ENCODE measurements at places on chromosomes 5 and 9.

- no peak for DNase-seq
Measured at GRCh38 chr5:98777295-98777694, 3.8 kb downstream of the RGMB start.

GRCh38 chr5:28190011-28190410 is 1151.6 kb upstream of the CDH9 start:
- no peak for DNase-seq

GRCh38 chr5:146699664-146700418 is 178.7 kb downstream of the PPP2R2B start:
- DNase-seq: no peak

- DNase-seq: no peak
Measured at GRCh38 chr9:93143830-93144530, 9.9 kb upstream of the NINJ1 start.

GRCh38 chr5:62305358-62305714 is 670 bp upstream of the KIF2A start:
- no peak for DNase-seq

GRCh38 chr5:163917747-163918146 is 412.3 kb downstream of the MAT2B start:
- DNase-seq: no peak

GRCh38 chr5:175854231-175855040 is 16.9 kb upstream of the CPLX2 start:
- DNase-seq: no peak

DNA sequence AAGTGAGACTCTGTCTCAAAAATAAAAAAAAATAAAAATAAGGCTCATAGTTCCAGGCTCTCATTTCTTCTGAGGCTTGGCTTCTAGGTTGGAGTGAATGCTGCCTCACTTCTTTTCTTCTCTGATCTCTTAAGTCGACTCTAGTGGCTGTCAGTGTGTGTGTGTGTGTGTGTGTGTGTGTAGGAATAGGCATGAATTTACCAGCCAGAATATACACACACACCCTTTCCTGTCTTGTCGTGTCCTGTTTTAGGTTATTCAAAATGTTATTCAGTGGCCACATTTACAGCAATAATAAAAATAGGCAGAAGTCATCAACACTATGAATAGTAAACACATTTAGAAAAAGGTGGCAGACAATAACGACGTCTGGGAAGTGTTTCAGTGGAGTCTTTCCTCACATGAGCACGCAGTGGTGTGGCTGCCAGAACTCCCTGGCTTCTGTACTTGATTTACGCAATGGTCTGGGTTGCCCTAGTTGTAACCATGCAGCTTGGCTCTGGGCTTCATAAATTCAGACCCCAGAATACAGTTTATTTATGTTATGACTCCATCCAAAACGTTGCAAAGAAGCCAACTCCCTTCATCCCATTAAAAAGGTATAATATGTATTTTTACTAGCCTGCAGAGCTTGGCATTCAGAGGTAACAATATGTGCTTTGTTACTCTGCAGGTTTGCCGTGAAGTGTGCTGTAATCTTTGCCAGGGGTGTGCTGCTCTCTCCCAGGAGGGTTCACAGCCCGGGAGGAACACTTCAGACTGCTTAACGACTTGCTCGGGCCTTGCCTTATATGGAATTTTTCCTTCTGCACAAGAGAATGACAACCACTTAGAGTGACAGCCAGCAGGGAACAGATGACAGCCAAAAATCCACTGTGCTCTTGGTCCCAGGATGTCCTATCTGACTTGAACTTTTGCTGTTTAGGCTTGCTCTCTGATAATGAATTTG is 34.4 kb upstream of the PALM2AKAP2 start:
- no peak for DNase-seq

DNA sequence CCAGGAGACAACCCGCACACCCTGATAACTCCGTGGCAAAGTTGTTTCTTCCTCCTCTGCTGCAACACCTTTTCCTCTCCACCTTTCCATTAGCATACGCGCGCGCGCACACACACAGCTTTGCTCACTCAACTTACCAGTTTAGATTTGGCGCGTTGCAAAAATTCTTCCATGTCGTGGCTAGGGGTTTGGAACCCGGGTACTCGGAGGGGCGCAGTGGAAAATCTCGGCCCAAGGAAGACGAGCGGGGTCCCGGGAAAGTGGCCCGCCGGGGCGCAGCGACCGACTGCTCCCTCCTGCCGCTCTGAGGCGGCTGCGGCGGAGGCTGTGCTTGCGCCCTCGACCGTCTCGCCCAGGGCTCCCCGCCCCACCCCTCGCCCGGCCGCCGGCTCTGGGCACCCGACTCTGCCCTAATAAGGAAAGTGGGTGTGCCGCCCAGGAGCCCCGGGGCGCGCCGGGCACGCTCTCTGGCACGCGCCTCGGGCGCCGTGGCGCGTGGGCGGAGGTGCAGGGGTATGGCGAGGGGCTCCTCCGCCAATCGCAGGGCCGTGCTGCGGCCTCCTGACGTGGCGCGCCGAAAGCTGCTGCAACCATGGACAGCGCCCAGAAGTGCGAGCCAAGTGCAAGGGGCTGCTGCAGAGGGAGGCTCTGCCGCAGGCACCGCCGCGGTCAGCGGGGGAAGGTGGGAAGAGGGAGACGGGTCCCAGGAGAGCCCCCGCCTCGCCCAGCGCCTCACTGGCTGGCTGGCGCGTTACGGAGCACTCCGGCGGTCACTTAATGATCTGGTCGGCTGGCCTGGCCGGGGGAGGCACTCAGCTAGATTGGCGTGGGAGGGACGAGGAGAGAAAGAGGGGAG is at the start of gene PRUNE2:
Gene PRUNE2, minus strand, starts transcription at position 324 of the 856 bp plus-strand sequence. Its CDS starts 151 bp downstream, at position 173.
- DNase-seq: no peak

DNA sequence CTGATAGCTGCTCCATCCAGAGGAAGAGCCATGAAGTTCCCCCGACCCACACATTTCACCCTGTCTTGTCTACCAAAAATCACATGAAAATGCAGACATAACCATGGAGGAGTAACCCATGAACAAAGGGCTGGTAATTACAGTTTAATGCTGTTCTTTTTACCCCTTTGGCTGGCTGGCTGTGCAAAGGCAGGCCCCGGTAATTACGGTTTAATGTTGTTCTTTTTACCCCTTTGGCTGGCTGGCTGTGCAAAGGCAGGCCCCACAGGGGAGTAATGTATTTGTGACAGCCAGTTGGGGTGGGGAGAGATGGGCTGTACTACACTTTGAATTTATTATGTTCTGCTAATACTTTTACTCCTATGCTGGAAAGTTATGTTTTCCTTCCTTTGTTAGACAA is 41.7 kb downstream of the PIK3R1 start:
- no peak for DNase-seq

DNA sequence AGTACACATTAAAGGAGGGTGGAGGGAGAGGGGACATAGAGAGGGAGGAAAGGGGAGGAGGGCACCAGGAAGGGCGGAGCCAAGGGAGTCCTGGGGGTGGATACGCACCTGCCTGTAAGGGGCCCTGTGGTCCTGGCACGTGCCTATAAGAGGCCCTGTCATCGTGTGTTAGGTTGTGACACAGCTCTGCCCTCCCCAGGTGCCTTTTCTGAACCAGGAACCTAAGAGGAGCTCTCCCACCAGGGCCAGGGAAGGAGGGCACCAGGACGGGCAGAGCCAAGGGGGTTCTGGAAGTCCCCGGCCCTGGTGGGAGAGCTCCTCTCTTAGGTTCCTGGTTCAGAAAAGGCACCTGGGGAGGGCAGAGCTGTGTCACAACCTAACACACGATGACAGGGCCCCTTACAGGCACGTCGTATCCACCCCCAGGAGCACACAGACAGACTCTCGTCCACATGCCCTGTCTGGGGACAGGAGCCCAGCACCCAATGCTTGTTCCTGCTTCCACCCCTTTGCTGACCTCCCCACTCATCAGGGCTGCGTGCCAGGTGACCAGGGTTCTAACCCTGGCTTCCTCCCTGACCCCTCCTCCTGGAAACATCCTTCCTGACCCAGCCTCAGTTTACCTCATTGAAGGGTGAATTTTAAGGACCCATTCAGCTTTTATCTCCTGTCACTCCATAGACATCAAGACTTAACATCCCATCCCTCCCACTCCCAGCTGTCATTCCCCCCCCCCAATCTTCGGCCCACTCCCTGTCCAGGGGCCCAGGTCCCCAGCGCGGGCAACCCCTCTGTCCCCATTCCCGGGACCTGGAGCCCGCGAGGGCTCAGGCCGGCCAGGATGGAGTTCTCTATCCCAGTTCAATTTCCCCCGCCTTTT is 12.9 kb upstream of the OLFM1 start:
- DNase-seq: no peak

DNA sequence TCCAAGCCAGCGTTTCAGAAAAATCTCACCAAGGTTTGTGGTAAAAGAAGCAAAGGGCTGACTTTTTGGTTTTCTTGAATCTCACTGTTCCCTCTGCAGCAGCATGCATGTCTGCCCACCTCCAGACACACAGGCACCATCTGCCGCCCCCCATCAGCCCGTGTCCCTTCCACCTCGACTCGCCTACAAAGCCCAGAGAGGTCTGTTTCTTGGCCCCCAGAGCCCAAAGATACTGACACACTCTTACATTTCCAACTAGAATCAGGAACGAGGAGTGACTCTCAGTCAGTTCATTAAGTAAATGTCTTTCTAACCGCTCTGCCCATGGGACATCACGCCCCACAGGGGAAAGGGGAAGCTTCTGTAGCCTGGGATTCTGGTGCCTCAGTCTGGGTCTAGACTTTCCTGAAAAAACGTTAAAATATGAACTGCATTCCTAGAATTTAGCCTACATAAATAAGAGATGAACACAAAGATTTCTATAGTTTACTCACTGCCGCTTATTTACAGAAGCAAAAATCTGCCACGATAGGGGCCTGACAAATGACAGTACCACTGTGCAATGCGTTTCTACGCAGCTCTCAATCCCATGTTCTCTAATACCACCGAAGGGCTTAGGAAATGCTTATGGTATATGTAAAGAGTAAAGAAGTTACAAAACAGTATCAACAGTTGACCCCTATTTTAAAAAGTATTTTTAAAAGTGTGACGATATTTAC is 4.1 kb downstream of the IL4 start:
- DNase-seq: no peak

- no peak for DNase-seq
Measured at GRCh38 chr9:97758334-97758916, 61.3 kb upstream of the XPA start.

- no peak for DNase-seq
Measured at GRCh38 chr5:135324160-135324559, 74.9 kb downstream of the MACROH2A1 start.

DNA sequence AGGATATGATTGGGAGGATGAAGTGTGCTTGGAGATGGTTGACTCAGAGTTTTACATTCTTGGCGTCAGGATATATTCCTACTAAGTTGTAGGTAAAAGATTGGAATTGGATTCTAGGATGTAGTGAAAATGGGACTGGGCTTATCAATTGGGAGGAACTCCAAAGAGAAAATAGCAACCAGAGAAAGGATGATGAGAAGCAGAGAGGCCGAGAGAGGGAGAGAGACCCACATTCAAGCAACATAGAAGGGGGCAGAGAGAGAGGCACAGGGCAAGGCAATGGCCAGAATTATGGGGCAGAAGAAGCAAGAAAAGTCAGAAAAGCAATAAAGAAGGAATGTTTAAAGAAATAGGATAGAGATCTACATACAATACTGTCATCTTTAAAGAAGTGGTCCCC is 217.9 kb upstream of the ACTBL2 start:
- DNase-seq: no peak

DNA sequence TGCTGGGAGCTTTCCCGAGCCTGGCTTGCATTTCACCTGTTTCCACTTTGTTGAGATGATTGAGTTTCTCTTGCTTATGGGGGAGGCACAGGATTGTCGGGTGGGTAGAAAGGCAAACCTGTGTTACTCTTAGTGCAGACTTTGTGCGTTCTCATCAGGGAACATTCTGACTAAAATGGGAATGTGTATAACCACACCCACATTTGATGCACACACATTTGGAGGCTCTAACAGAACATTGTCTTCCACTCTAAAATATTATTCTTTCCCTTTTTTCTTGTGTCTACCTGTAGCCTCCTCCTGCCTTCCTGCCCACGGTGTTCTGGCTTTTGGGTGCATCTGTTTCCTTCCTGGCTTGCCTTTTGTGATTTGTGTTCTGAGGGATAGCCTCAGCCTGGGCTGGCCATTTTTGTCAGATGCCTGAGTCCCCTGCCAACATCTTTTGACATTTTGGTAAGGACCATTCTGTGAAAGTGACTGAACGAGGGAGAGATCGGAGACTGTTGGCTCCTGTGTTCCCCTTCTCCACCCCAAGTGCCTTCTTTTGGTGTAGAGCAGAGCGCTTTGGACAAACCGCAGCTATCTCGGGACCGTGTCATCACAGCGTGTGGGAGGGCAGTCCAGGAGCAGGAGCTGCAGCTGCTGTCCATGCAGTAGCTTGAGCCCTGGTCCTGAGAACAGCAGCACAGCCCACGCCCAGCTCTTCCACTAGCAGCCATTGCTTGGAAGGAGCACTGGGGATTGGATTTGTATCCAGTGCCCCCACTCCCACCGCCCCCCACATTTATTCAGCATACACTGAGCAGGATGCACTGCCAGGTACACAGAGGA is 101.4 kb downstream of the ARHGAP26 start:
- no peak for DNase-seq

DNA sequence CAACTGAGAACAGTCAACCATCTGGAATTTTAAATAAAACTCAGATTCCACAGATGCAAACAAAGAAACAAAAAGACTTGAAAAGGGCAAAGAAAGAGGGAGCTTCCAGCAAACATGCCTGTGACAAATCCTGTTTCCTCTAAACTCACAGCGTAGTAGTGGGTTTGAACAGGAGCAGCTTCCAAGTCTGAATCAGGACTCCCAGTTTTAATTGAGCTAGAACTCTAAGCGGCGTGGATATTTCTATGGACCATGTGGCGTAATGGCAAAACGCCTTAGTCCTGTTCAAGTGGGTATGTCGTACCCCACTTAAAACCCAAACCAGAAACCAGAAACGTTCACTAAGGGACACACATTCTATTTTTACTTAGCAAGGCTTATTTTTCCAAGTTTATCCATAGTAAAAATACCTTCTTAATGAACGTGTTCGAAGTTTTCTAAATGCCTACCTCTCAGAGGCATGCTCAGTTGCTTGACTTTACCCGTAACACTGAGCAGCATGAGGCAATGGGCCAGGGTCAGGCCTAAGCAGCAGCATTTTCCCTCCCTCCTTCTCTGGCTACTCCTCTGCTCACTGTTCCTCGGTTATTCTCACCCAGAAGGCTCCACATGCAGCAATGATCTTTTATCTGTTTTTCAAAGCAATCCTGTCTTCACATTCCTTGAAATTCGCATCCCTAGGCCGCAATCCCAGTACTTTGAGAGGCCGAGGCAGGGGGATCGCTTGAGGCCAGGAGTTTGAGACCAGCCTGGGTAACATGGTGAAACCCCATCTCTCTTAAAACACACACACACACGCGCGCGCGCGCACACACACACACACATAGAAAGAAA is 77.9 kb downstream of the FNBP1 start:
- DNase-seq: no peak

GRCh38 chr5:68744206-68744605 is 349.6 kb upstream of the SLC30A5 start:
- no peak for DNase-seq

- no peak for DNase-seq
Measured at GRCh38 chr9:123925161-123925560, 4.8 kb downstream of the DENND1A start.

- DNase-seq: no peak
Measured at GRCh38 chr5:172541099-172541772, 86.9 kb upstream of the SH3PXD2B start.

GRCh38 chr9:110575945-110576344 is 3.6 kb downstream of the SVEP1 start:
- DNase-seq: no peak
